SK-N-DZ (cell line): ENCODE measurements at places on chromosomes 6 and 20.

- no peak for DNase-seq
These were observed 78.4 kb downstream of the ERMARD start for GRCh38 chr6:169829786-169830185.

DNA sequence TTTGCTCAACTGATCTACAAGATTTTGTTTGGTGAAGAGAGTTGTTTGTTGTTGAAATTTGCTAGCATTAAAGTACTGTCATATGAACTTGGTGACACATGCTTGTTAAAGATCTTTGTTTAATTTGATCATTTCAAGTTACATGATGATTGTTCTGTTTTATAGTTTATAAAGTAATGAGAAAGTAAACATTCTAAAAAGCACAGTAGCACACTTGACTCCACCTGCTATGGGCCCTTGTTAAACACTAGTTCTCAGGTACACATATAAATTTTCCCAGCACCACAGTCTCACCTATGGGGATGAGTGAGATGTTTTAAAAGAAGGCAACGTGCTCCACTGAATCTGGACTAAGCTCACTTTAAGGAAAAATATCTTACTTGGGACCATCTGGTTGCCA is 14.1 kb downstream of the MCHR2 start:
- DNase-seq = no peak

- no peak for DNase-seq
These were observed 3.1 kb downstream of the STK38 start for GRCh38 chr6:36544228-36544627.

DNA sequence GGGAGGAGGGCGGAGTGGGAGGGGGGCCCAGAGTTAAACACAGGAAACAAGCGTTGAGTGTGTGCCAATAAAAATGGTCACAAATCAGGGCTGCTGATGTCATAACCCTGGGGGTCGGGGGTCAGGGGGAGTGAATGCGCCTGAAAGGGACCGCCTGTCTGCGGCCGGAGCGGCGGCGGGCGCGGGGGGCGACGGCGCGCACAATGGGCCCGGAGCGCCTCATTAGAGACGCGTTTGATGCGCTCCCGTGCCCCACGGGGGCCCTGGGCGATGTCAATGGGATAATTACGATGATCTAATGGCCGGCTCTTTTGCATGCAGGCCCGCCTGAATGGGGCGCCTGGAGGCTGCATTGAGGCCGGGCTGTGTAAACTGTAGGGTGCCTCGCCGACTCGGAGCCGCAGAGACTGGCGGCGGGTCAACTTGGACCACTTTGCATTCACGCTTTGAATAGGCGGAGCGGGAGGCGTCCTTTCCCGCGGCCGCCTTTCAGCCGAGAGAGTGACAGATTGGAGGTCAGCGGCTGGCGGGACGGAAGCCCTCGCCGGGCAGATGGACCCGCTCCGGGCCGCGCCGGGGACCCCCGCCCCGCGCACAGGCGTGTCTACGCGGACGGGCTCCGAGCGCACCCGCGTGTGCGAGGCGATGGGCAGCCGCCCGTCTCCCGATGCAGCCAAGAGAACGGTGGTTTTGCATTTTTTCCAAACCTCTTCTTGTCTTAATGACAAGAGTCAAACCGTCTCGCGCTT is 296.1 kb downstream of the TFAP2C start:
- peak; percentile 13 for DNase-seq

- DNase-seq = no peak
These were observed 156.2 kb upstream of the THBS2 start for GRCh38 chr6:169409742-169410312.

- DNase-seq = no peak
These were observed 206.2 kb upstream of the TCF21 start for GRCh38 chr6:133682506-133683307.

DNA sequence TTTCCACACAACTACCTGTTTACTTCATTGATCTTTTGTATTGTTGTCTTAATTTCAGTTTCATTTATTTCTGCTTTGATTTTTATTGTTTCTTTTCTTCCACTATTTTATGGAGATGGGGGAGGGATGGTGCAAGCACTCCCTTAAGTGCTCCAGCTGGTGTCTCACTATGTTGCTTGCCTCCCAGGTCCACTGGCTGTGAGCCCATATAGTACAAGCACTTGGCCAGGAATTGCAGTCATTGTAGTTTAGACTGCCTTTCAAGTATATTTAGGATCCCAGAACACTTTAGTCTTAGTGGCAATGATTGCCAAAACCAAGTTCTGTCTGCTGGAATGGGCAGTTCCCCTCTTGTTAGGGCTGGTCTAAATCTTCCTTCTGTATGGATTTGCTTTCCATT is 34.9 kb upstream of the MAN1A1 start:
- DNase-seq = no peak

DNA sequence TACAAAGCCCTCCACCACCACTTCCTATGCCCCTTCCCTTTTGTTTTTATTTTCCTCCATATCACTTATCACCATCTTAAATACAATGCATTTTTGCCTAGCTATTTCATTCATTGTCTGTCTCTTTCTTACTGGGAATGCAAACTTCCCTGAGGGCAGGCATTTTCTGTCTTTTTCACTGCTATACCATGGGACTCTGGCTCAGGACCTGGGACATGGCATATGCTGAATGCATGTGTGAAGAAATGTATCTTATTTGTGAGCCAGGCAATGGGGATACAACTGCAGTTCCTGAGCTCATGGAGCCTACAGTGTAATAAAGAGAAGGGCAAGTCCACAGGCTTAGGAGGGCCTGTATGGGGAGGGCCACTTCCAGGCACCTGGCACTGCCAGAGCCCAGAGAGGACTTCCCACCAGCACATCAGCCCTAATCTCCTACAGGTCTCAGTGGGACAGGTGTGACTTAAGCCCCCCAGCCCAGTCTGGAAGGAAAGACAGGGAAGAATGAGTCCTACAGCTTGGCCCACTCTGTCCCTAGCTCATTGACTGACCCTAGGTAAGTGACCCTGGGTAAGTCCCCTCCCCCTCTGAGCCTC is 43.2 kb downstream of the TFEB start:
- no peak for DNase-seq

DNA sequence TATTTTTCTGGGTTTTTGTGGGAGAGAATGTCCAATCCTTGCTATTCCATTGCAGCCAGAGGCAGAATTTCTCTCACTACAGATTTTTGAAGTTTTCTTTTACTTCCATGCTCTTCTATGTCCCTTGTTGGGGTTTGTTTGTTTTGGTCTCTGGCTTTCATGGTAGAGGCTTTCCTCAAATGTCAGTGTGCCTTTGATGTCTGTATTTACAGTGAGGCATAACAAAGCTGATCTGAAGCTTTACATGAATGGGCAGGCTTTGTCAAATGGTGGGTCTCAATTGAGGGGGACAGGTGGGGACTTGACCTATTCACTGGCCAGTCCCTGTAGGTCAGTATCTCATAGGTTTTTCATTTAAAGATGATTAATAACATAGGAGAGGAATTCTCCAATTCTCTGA is 8.6 kb upstream of the CARMIL1 start:
- DNase-seq = no peak

DNA sequence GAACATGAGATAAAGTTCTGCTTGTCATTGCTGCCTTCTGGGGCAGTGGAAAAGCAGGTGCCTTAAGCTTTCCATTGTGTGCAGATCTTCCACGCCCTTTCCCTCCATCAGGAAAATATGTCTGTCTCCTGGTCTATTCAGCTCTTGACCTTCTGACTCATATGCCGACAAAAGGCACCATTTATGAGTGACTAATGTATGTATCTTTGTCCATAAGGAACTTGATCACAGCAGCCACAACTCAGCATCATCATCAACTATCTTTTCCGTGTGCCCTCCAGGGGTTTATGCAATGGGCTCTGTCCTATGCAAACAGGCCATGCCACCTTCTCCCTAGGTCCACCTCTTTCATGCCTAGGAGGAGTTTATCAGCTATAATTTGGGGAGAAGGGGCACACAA is 102.7 kb upstream of the QKI start:
- DNase-seq = no peak

DNA sequence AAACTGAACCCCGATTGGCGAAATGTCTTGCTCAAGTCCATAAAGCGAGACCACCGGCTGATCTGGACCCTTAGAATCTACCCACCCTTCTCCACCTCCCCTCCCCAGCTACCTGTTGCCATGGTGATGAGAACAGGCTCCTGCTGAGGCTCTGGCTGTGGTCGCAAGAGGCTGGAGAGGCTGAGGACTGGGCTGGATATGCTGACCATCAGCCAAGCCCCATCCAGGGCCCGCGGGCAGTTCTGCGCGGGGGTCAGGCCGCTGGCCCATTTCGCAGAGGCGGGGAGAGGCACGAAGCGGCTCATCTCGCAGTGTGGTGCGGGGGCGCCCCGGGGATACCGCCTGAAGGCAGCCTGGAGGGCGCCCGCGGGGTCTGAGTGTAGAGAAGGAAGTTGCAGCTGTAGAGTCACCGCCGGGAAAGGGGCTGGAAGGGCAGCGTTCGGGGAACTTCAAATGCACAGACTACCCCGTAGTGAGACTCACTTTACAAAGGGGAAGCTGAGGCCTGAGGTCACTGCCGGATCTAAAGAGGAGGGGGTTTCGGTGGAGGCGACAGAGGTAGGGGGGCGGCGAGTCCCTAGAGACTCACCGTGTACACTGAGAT is 671 bp downstream of the TAPBP start:
- peak; percentile 54 for DNase-seq

GRCh38 chr6:9540534-9541126 is 874.2 kb downstream of the TFAP2A start:
- peak; percentile 5 for DNase-seq

DNA sequence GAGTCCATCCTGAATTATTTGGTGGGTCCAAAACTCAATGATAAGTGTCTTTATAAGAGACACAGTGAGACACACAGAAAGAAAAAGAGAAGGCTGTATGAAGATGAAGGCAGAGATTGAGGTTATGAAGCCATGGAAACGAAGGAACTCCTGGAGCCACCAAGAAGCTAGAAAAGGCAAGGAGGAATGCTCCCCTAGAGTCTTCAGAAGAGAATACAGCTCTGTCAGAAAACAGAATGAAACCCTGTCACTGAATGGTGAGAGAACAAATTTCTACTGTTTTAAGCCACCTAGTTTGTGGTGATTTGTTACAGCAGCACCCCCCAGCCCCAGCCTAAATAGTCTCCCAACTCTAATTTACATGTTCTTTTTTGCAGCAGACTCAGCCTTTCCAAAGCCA is 635.1 kb downstream of the EPHA7 start:
- no peak for DNase-seq

GRCh38 chr6:150999576-150999975 is 134.1 kb downstream of the MTHFD1L start:
- DNase-seq = no peak

- no peak for DNase-seq
These were observed 207.7 kb downstream of the BTBD9 start for GRCh38 chr6:38432079-38432478.

DNA sequence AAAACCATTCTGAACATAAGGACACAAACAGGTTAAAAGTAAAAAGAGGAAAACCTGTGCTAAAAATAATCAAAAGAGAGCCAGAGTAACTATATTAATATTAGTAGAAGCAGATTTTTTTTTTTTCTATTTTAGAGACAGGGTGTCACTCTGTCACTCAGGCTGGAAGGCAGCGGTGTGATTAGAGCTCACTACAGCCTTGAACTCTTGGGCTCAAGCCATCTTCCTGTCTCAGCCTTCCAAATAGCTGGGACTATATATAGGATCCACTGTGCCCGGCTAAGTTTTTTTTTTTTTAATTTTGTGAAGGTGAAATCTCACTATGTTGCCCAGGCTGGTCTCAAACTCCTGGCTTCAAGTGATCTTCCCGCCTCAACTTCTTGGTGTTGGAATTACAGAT is 33.4 kb upstream of the PLN start:
- DNase-seq = no peak

DNA sequence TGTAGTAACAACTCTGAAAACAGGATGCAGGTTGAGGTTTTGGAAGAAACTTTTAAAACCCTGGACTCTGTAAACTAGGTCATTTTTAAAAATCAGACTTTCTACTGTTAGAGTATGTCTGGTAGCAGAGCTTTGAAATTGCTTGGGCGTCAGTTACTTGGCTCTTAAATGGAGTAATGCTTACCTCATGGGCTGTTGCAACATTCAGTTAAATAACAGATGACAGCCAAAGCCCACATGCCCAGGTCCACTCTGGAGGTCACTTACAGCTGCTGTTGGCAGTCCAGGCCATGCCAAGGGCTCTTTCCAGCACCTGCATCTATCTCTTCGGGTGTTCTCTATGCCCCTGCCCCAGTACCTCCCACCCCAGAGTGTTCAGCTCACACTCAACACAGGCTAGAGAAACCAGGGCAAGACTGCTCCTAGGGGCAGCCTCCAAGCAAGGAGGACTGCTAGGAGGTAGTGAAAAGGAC is 96.4 kb downstream of the BANF2 start:
- DNase-seq = no peak

DNA sequence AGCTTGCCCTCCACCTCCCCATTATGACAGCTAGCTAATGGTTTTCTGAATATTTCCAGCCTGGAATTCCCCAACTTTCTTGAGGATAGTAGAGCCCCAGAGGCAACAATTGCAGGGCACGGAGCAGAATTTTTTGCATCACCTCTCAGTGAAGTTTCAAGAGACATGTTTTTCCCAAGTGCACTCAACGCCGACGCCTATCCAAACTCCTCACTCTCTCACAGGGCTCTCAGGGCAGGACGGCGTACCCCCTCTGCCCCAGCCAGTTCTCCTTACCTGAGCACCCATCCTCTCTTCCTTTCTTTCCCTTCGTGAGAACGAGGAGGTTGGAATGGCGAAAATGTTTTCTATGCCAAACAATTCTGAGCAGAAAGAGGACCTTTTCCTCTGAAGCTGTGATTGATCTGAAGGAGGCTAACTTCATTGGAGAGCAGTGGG is 83.1 kb upstream of the FOXQ1 start:
- no peak for DNase-seq

GRCh38 chr6:44441091-44441855 is 53.8 kb downstream of the CDC5L start:
- DNase-seq = no peak

DNA sequence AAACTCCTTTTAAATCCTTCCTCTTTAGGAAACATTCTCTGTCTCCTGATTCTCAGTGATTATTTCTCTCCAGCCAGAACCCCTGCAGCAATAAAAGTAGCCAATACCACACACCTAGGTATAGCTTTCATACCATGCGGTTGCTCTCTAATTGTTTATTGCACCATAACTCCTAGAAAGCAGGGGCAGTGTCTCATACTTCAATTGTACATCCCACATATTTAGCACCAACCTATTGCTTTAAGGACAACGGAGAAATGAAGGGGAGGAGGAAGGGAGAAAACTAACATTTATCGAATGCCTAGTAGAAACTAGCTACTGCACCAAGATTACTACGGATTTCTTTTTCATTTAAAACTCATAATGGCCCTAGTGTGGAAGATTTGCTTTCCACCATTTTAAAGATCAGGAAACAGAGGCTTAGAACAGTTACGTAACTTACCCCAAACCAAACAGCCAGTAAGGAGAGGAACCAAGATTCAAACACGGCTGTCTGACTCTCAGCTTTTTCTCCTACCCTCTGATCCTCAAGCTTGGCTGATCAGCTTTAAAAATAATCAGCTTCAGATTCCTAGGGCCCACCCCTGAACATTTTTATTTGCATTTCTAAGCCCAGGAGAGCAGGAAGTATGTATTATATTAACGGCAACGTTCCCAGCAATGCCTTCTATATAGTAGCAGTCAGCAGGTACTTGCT is 43.4 kb upstream of the ATXN1 start:
- DNase-seq = peak; percentile 37
